ENCODE measurements at places on chromosomes 3 and 15.

DNA sequence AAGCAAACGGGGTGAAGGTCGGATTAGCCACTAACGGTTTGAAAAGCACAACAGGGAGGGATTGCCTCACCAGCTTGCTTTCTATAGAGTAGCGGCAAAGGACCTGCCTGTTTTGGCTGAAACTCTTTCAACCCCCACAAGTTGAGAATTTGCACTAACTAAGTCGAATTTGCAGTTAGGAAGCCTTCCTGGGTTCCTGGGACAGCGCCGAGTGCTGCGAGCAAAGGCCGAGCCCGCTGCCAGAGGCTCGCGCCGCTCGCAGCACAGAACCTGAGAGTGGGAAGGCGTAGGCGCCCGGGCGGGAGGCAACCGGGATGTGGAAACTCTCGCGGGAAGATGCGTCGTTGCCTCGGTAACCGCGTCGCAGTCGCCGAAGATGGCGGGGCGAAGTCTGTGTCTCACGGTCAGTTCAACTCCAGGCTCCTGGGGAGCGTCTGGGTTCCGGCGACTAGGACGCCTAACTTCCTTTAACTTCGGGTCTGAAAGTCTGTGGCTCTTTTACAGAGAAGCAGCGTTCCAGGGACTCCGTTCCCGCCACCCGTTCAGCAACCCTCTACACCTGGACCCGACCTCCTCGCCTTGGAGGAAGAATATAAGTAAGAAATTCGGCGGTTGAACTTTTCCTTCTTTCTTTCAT lies at the start of gene TEX9:
Gene TEX9 (plus strand): TSS at position 352 of the 637 bp plus-strand sequence. CDS start 25 bp downstream, at position 377.
- DNase-seq, result peak; percentile 89

DNA sequence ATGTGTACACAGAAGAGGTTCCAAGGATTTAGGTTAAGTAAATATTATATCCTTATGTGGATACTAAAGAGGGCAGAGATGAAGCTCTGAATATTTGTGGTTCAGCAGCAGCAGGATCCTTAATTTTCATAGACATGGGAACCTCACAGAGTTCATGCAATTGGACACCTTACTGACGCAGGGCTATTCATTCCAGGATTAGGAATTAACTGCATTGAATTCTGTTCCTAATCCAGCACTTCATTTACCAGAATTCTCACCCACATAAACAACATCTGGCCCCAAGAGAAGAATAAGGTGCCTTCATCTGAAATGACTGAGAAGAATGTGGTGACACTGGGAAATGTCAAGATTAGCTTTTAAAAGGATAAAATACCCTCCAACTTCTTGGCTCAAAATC lies 62.4 kb downstream of the ADAMTS9 start:
- DNase-seq, result no peak

- DNase-seq, result no peak
Measured at GRCh38 chr3:107928084-107928445, 162.8 kb downstream of the CD47 start.

- no peak for DNase-seq
Measured at GRCh38 chr3:45777746-45778386, 18.5 kb downstream of the SLC6A20 start.

DNA sequence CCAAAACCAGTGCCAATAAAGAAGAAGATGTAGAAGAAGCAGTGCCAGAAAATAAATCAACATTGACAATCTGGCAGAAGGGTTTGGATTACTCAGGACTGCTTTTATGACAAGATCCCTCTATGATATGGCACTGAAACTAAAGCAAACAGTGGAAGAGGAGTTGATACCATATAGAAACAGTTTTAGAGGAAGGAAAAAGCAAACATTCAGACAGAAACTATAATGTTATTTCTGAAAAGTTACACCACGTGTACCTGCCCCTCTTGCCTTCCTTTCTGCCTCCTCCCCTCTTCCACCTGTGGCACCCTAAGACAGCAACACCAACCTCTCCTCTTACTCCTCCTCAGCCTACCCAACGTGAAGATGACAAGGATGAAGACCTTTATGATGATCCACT lies 63.0 kb downstream of the SFMBT1 start:
- no peak for DNase-seq

DNA sequence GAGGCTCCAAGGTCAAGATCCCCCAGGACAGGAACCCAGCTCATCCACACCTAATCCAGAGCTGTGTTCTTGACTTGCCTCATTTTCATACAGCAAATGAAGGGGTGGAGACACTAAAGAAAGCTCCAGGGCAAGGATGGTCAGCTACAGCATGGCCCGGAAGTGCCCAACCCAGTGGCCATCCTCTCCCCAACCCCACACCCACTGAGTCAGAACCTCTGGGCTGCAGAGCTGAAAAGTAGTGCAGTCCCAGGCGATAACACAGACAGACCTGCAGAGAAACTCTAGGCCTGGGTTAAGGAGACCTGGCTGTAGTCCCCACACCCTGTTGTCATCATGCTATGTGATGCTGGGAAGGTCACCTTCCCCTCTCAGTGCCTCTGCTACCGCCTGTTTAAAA lies 85.3 kb downstream of the SEMA5B start:
- no peak for DNase-seq

GRCh38 chr15:98124581-98124980 lies 164.1 kb downstream of the ARRDC4 start:
- DNase-seq, result no peak

DNA sequence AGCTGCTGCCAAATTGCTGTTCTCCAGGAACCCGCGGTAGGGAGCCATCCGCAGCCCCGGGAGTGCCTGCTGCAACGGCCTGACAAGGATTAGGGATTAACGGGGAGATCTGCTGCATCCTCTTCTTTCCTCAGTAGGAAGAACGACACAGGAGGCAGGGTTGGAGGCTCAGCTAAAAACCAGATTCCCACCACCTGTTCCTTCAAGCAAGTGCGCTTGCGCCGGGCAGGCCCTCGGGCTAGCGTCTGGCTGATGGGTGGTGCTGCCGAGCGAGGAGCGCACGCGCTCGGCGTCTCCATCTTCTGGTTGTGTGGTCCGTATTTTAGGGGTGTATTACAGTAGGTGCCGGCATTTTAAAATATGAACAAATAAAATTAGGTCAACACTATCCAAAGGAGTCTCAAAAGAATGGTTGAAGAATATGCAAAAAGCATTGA lies 25.4 kb upstream of the SLC25A26 start:
- DNase-seq, result peak; percentile 50

- no peak for DNase-seq
Measured at GRCh38 chr3:197532388-197532787, 23.4 kb downstream of the BDH1 start.
